Lung (tissue), 17 donors: ENCODE measurements at places on chromosomes 5 and 9. TPM values are rescaled to one million over a fixed set of nuclear protein-coding genes. Genes with fewer than 3 reads are reported as not detected.

GRCh38 chr9:34451135-34451534, 7.2 kb downstream of the FAM219A start:
- H3K27me3 ChIP-seq = no peaks in the 10 kb centered on the region
- H3K27ac ChIP-seq = no peak overlapping the region
- no peaks in the 10 kb centered on the region for H3K4me1 ChIP-seq
- DNase-seq = peak; percentile 11
- no peak overlapping the region for H3K4me3 ChIP-seq

IFNA1 gene
- not detected for total RNA-seq

GRCh38 chr9:137161558-137162486, 8.0 kb downstream of the LRRC26 start:
- no peak overlapping the region for H3K4me3 ChIP-seq
- no peak overlapping the region for H3K27ac ChIP-seq
- H3K36me3 ChIP-seq = no peaks in the 10 kb centered on the region
- H3K4me1 ChIP-seq = no peaks in the 10 kb centered on the region
- H3K27me3 ChIP-seq = peaks cover 12% of the 10 kb centered on the region

DNA sequence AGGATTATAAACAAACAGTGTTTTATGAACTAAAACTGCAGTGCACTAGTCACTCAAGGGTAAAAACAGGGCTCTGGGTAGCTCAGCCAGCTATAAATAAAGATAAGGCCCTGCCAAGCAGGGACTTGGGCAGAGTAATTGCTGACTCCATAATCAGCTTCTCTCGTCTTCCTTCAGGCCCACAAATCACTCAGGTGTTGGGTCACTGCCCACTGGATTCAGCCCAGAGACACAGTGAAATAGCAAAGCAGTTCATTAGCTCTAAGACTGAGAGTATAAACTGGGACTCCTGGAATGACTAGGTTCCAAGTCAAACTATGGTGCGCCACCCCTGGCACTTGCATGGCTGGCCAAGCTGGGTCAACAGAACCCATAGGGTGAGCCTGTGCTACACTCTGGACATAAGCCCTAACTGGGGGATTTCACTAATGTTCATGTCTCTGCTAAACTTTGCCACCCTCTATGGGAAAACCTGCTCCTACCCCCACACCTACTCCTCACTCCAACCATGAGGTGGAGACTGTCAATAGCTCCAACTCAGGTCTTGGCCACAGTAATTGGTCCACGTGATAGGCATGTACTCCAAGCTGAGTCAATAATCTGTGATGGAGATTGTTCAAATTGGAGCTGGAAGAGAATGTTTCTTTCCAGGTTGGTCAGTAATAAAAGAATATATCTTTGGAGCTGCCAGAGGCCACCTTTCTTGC, 158.5 kb downstream of the SLIT3 start:
- no peaks in the 10 kb centered on the region for H3K36me3 ChIP-seq
- no peak overlapping the region for H3K4me3 ChIP-seq
- peaks cover 21% of the 10 kb centered on the region for H3K4me1 ChIP-seq
- DNase-seq = peak; percentile 22
- H3K27me3 ChIP-seq = no peaks in the 10 kb centered on the region

HMHB1 gene
- total RNA-seq = not detected

DNA sequence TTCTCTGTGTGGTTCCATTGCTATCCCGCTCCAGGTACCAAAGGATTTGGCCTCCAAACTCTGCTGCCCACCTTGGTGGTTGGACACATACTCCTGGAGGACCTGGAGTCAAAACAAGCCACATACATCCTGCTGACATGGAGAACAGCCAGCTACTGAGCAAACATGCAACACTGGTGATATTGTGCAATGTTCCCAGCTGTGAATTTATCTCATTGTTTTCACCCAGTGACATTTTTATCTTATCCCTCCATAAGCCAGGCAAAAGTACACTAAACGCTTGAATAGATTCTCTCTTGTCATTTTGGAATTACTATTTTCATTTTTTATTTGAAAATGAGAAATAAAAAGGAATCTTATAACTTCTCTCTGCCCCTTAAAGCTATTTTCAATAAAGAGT, 11.1 kb upstream of the CTSL start:
- H3K27me3 ChIP-seq = no peaks in the 10 kb centered on the region
- peaks cover 36% of the 10 kb centered on the region for H3K4me1 ChIP-seq
- no peak overlapping the region for H3K4me3 ChIP-seq
- H3K27ac ChIP-seq = no peak overlapping the region

UBE2QL1 gene
- total RNA-seq = 0.09 TPM

GRCh38 chr9:8980496-8981013, 1181.0 kb upstream of the DMAC1 start:
- H3K4me1 ChIP-seq = no peaks in the 10 kb centered on the region
- no peaks in the 10 kb centered on the region for H3K27me3 ChIP-seq
- H3K4me3 ChIP-seq = no peak overlapping the region
- no peak for DNase-seq

DNA sequence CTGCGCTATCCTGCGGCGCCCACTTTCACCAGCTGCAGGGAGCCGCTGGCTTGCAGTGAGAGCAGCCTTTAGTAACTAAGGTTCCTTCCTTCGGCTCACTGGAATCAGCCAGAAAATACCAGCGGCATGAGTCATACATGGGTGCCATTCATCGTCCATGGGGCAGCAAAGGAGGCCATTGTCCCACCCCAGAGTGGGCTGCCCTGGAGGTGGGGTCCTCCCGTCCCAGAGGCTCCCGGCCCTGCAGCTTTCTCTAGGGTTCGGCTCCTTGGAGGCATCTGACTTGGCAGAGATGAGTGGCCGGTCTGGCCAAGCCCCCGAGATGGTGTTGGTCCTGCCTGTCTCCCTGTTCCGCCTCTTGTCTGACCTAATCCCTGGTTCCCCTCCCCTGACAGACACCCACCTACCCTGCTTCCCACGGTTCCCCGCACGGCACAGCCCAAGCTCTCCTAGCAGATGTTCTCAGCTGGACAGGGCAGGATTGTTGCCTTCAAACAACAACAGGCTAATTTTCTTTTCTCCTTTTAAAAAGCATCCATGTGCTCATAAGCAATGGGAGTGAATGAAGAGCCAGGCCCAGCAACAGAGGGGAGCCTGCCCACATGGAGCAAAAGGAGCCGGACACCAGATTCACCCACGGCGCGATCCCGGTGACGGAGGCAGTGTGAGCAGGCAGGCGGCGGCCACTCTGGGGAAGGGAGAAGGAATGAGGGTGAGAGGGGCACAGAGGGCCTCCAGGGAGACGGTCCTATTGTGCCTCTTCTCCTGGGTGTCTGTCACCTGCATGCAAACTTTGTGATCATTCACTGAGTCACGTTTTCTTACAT, 97.0 kb upstream of the COL5A1 start:
- H3K36me3 ChIP-seq = no peaks in the 10 kb centered on the region
- no peaks in the 10 kb centered on the region for H3K27me3 ChIP-seq
- H3K27ac ChIP-seq = peak overlapping the region; percentile 12
- no peak overlapping the region for H3K4me3 ChIP-seq
- peak; percentile 67 for DNase-seq

DNA sequence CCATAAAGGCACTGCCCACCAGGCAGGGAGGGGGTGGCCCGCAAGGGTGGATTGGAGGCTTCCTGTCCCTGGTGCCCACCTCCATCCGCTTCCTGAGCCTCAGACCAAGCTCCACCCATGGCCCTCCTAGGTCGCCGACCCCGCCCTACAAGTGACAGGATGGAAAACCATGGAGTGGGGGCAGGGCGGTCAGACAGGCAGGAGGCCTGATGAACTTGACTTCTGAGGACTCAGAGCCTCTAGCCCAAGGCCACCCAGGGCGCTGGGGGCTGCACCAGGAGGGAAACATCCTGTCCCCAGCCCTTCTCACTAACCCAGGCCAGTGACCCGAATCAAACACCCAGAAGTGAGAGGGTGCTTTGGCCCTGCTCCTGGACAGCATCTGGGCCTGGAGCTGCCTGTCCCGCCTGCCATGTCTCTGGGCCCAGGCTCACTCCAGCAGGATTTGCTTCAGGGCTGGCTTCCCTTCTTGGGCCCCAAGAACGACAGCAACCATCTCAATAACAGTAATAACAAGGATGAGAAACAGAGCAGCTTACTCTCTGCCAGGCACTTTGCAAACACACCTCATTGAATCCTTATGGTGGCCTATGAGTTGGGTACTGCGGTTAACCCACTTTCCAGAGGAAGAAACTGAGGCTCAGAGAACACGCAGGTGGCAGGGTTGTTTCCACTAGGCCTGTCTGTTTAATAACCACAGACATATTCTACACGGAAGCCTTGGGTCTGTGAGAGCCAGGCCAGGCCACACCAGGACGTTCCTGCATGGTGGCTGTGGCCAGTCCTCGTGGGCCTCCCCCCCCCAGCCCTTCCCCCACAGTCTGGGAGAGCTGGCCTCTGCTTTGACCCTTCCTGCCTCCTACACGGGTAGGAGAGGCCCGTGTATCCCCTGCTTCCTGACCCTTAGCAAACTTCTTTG, 4.4 kb upstream of the ST6GALNAC6 start:
- H3K4me1 ChIP-seq = no peaks in the 10 kb centered on the region
- H3K36me3 ChIP-seq = peaks cover 10% of the 10 kb centered on the region
- H3K4me3 ChIP-seq = no peak overlapping the region
- DNase-seq = peak; percentile 69

DNA sequence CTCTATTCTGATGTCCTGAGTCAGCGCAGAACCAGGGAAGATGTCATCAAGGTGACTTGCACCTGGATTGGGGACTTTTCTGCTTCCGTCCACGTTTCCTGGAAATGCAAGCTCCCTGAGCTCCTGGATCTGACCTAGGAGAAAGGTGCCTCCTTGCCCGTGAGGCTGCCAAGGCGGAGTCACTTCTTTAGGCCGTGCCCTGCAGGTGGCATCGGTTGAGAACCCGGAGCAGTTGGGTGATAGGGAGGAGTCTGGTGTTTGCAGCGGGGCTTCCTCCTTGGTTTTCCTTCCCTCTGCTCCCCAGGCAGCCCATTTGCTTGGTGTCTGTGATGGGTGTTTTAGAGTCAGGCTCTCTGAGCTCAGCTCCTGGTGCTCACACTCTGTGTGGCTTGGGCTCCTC, 15.2 kb downstream of the NANS start:
- H3K4me3 ChIP-seq = no peak overlapping the region
- H3K4me1 ChIP-seq = peaks cover 3% of the 10 kb centered on the region
- H3K27ac ChIP-seq = peak overlapping the region; percentile 23
- H3K36me3 ChIP-seq = no peaks in the 10 kb centered on the region
- no peak for DNase-seq

CRB2 gene
- total RNA-seq = 0.34 TPM

DNA sequence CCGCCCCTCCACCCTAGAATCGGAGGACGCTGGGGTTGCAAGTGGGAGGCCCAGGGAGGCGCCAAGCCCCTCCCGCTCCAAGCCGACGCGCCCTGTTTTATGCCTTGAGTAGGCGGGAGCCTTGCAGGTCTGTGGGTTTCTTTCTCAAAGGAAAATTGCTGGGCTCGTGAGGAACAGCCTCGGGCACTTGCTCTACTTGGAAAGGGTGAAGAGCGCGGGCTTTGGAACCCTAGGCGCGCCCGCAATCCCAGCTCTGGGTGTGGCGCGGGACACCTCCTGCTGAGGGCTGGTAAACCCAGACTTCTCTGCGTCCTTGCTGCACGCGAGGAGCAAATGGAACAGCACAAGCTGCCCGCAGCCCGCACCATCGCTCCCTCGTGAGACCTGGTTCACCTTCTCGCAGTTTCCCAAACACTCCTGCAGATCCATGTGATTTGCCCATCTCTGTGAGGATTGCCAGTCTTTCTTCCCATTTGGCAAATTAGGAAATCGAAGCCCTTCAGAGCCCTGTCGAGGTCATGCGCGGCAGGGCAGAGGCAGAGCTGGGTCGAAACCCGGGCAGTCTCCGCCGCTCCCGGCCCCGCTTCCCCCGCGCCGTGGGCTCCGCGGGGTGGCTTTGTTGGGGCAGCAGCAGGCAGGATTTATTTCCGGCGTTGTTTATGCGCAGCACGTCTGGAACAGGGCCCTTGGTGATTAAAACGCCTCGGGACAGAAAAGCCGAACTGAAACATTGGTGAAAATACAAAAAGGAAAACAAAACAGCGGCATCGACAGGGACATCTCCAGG, 98.4 kb upstream of the CPLX2 start:
- no peak overlapping the region for H3K27ac ChIP-seq
- no peak overlapping the region for H3K4me3 ChIP-seq
- DNase-seq = no peak
- no peaks in the 10 kb centered on the region for H3K36me3 ChIP-seq

DNA sequence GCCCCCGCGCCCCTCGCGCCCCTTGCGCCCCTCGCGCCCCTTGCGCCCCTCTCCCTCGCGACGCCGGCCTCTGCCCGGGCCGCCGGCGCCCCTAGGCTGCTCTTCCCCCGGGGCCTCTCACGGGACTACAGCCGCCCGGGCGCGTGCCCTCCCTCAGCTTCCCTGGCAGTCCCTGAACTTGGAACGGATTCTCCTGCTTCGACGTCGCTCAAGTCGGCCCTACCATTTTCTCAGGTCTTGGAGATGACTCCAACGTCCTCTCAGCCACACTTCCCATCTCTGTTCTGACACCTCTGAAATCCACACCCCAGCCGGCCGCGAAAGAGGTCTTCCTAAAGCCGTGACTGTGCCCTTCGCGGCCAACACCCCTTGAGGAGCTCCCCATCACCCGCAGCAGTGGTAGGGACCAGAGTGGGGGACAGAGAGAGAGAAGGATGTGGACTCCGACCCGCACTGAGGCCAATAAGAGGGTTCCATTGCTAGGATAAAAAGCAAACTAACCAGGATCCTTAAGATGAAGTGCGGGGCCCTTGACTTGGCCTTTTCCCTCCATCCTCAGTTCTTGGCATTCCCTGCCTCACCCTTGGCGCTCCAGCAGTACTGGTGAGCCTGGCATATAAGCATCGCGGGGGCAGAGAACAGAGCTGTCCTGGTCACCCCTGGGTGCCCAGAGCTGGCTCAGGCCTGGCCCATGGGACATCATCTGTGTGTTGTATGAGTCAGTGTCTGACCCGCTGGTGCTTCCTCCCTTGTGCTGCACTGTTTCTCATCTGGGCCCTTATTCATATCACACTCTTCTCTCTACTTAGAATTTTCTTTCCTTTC, 38.6 kb upstream of the GARNL3 start:
- peak overlapping the region; percentile 59 for H3K4me3 ChIP-seq

ZDHHC11B gene
- 6.9 TPM for total RNA-seq

DNA sequence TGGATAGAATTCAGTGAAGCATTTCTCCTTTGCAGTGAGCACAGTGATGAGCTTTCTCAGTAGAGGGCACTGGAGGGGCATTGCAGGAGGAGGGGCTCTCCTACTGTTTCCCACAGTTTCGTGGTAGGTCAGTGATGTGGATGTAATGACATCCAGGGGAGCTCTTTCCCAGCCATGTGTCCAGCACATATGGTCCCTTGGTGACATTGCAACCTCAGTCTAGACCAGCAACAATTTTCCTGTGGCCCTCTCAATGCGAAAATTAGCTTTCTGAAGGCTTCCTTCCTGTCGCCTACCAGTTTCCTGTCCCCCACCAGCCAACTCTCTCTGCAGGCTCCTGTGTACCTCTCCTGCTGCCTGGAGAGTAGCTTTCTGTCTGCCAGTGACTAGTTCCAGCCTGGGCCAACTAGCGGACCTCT, 6.9 kb upstream of the PDCL start:
- H3K36me3 ChIP-seq = no peaks in the 10 kb centered on the region
- no peak overlapping the region for H3K27ac ChIP-seq
- no peaks in the 10 kb centered on the region for H3K27me3 ChIP-seq
- H3K4me1 ChIP-seq = no peaks in the 10 kb centered on the region
- H3K4me3 ChIP-seq = no peak overlapping the region
- DNase-seq = peak; percentile 29
